ENCODE measurements at places on chromosomes 6 and 20.
A peak's percentile ranks its signal among the peaks of the same experiment; 100 is the strongest.

DNA sequence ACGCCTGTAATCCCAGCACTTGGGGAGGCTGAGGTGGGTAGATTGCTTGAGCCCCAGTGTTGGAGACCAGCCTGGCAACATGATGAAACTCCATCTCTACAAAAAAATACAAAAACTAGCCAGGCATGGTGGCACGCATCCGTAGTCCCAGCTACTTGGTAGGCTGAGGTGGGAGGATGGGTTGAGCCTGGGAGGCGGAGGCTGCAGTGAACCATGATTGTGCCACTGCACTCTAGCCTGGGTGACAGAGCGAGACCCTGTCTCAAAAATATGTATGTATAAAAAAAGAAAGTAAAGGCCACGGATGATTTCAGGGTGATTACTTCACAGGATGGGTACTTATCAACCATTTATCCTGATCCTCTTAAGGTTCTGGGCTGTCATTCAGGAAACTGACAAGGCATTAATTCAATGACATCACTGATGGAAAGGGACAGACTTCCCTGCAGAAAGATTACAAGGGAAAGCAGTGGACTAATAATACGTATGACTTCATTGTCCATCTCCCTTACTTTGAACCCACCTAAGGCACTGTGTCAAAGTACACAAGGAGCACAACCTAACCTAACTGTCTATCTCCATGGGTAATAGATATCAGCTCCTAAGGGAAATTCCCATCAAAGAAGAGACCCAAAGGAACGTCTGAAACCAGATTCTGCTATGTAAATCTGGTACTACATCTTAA lies 61.2 kb downstream of the ZMYND8 start:
- no peak for DNase-seq

DNA sequence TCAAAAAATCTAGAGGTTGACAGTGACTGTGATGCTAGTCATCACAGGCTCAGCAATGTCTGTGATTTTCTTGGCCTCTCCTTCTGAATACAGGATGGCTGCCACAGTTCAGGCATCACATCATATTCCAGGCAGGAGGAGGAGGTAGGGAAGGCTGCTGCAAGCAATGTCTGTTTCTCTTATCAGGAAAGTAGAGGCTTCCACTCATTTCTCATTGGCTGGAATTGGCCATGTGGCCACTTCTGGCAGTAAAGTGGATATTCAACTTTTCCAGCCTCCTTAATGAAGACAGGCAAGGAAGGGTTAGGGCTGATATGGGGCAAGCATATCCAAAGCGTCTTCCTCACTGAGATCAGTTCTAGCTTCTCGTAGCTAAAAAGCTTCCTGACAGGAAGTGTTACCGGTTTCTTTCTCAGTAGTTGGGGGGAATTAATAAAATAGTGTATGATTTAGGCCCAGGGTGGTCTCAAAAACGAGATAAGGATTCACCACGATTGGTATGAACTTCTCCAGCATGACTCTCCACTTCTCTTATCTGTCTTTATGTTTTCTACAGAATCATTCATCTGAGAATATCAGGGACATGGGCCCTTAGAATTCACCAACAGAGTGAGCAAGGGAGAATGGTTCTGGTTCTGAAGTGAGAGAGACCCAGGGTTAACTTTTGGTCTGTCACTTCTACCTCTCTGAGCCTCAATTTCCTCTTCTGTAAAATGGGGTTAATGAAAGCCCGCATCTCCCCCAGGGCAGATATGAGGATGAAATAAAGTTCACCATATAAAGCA lies 32.7 kb upstream of the PSMF1 start:
- no peak for DNase-seq

- DNase-seq, result no peak
Measured at GRCh38 chr20:44133424-44133823, 53.6 kb downstream of the JPH2 start.

GRCh38 chr20:56925831-56926170 lies 296.7 kb downstream of the TFAP2C start:
- DNase-seq, result no peak

GRCh38 chr20:43198607-43199006 lies 8.9 kb upstream of the PTPRT start:
- no peak for DNase-seq

- no peak for DNase-seq
Measured at GRCh38 chr6:151026041-151026663, 160.7 kb downstream of the MTHFD1L start.

DNA sequence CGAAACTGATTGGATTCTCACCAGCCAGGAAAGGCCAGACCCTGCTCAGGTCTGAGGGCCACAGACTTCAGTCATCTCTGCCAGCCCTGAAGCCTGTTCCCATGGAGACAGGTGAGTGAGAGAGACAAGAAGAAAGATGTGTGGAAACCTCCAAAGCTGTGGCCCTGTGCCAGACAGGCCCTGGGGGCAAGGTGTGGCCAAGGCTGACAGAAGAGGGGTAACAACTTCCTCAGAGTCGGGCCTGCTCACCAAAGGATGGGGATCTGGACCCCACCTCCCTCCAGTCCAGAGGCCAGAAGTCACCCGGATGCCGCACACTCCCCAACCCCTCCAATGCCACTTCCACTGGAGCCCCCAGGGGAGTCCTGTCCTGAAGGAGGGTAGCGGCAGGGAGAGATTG lies 73.6 kb downstream of the MDGA1 start:
- DNase-seq, result no peak

DNA sequence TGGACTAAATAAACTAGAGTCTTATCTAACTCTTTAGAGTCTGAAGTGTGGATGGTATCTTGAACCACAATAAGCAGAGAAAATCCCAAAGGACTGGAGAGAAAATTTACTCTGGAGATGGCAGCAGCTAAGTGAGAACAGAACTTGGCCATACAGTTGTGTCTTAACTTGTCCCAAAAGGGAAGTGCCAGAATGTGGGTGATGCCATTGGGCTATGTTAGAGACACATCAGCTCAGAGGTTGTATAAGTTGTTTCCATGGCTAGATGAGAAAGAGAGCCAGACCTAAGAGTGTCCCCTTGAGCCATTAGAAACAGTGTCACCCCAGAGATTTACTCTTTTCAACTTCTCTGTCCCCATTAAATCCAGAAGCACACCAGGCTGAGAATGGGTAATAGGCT lies 36.2 kb downstream of the FOXO3 start:
- DNase-seq, result no peak

GRCh38 chr20:44131704-44132103 lies 55.3 kb downstream of the JPH2 start:
- DNase-seq, result no peak

- no peak for DNase-seq
Measured at GRCh38 chr6:71091167-71091566, 134.3 kb upstream of the B3GAT2 start.

DNA sequence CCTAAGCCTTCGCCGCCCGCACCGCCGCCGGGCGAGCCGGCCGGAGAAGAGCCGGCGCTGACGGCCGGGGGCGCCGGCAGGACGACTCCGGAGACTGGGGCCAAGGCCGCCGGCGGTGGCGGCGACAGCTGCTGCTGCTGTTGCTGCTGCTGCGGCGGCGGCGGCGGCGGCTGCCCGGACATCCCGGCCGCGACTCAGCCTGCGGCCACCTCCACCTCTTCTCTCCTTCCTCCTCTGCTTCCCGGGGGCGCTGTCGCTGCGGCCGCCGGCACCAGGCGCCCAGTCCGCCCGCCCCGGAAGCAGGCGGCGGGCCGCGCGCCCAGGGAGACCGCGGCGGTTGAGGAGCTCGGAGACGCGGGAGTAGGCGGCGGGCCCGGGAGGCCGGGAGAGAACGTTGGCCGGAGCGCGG lies 307 bp downstream of the RANBP9 start:
- DNase-seq, result peak; percentile 63

- no peak for DNase-seq
Measured at GRCh38 chr6:117143647-117144046, 121.7 kb upstream of the VGLL2 start.

DNA sequence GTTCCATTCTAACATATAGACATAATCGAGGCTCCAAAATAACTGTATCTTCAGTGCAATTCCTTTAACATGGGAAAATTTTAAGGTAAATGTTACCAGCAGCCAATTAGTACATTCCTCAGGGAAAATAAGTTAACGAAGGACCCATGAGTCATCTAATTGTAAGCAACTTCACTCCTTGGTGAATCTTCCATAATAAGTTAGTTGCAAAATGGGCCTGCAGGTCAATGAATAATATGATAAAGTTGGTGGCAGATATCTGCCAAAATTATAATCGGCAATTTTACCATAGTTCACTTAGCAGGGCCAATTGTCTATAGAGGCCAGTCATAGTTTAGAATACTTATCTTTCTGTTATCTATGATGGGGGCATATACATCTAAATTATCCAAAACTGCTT lies 42.3 kb downstream of the QRSL1 start:
- DNase-seq, result no peak

DNA sequence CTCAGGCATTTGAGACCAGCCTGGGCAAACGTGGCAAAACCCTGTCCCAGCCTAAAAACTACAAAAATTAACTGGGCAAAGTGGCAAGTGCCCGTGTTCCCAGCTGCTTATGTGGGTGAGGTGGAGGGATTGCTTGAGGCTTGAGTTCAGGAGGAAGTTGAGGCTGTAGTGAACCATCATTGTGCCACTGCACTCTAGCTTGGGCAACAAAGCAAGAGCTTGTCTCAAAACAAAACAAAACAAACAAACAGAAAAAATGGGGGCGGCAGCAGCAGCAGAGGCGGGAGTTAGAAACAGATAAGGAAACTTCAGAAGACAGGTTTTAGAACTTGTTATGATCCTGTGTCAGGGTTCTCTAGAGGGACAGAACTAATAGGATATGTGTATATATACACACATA lies 49.0 kb downstream of the SCAF8 start:
- no peak for DNase-seq

GRCh38 chr20:45945678-45946148 lies 11.2 kb downstream of the PCIF1 start:
- DNase-seq, result no peak

DNA sequence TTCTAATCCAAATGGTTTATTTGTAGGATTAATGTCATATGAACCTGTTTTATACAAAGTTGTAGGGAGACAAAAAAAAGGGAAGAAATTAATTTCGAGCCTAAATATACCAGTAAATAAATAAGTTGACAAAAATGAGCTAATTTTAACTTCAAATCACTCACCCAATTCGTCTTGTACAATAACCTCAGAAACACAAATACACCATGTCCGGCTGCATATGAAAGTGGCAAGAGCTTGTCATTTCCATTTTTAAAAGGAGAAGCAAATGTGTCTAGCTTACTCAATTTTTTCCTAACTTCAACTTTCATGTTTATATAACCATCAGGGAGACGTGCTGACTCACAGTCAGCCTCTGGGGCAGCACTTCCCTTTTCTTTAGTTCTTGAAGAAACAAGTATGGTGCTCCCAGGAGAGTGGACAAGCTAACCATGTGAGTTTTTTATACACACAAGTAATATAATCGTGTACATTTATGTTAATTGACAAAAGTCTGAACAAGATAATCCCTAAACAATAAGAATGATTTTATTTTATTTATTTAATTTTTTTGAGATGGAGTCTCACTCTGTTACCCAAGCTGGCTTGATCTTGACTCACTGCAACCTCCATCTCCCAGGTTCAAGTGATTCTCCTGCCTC lies 55.5 kb upstream of the SGK1 start:
- DNase-seq, result no peak

DNA sequence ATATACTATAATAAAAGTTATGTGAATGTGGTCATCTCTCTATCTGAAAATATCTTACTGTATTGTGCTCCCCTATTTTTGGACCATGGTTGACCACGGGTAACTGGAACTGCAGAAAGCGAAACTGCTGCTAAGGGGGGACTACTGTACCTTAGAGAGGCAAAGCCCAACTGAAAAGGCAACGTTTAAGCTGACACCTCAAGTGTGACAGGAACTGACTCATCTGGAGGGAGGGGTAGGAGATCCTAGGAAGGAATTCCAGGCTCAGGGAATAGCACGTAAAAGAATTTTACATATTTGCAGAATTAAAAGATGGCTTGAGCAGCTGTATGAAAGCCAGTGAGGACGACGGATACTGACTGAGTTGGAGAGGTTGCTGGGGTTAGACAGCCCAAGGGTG lies 34.8 kb downstream of the ELOVL2 start:
- DNase-seq, result no peak

GRCh38 chr6:7784706-7785105 lies 58.8 kb downstream of the BMP6 start:
- no peak for DNase-seq

GRCh38 chr20:61557621-61558020 lies 305.6 kb downstream of the CDH4 start:
- DNase-seq, result no peak

- no peak for DNase-seq
Measured at GRCh38 chr6:142306736-142307135, 4.9 kb downstream of the ADGRG6 start.

DNA sequence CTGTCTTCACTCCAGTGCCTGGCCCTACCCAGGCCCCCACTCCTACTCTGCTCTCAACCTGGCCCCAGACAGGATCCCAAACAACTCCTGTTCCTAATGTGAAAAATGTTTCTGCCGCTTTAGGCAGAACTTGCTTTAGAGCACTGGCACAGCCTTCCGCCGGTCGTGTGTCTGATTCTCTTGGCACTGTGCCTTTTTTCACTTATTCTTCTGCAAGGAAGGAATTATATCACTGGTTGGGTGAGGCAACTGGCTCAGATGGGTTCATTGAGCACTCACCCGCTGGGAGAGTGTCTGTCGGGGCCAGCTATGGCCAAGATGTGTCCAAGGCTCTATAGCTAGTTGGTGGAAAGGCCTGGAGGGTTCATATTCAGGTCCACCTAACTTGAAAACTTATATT lies 33.6 kb upstream of the HLA-A start:
- no peak for DNase-seq

DNA sequence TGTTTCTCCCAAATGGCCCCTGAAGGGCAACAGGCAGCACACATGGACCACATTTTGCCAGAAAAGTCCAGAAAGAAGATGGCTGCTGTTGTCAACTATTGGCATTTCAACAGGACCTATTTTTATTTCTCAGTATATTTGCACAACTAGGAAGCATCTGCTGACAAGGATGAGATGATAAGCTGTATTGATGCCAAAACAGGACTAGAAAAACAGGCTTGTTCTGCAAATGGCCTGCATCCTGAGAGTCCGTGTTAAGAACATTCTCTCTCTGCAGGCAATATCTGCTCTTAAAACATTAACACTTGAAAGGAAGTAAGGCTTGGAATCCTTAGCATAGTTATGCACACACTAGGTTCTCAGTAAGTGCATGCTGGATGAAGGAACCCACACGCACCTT lies 283.7 kb downstream of the ESR1 start:
- DNase-seq, result no peak

DNA sequence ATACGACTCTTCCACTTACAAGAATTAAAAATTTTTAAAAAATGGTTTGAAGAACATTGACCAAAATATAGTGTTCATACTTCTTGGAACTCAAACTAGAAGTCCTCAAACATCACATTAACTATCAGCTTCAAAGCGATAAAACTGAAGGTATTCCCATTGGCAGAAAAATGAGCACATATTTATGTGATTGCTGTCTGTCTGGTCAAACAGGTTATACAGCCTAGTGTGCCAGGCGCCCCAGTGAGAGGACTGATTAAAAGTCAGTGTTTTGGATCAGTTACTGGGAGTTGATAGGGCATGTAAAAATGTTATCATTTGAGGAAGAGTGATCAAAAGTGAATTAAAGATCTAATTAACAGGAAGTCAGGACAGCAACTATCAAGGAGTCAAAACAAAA lies 738.8 kb downstream of the HDGFL1 start:
- no peak for DNase-seq
